ENCODE measurements at places on chromosomes 1 and 21.

DNA sequence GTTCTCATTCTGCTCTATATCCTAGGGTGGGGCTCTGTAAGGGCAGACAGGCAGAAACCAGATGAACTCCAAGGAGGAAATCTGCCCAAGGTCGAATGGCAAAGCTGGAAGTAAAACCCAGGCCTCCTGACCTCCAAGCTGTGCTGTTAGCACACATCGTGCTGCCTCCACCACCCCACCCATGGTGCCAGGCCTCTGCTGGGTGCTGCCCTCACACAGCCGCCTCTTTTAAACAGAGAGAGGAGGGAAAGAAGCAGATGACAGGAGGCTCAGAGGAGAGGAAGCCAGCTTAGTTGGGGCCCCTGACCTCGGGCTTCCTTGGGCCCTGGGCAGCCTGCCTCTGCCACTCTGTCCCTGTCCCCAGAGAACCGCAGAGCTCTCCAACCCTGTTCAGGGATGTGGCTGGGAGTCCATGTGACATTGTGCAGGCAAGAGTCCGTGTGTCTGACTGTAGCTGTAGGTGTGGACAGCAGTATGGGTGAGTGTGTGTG, 1.1 kb downstream of the SYNC start:
- DNase-seq = no peak

- DNase-seq = no peak
Observed at GRCh38 chr1:109959974-109960744, 24.4 kb upstream of the AHCYL1 start.

DNA sequence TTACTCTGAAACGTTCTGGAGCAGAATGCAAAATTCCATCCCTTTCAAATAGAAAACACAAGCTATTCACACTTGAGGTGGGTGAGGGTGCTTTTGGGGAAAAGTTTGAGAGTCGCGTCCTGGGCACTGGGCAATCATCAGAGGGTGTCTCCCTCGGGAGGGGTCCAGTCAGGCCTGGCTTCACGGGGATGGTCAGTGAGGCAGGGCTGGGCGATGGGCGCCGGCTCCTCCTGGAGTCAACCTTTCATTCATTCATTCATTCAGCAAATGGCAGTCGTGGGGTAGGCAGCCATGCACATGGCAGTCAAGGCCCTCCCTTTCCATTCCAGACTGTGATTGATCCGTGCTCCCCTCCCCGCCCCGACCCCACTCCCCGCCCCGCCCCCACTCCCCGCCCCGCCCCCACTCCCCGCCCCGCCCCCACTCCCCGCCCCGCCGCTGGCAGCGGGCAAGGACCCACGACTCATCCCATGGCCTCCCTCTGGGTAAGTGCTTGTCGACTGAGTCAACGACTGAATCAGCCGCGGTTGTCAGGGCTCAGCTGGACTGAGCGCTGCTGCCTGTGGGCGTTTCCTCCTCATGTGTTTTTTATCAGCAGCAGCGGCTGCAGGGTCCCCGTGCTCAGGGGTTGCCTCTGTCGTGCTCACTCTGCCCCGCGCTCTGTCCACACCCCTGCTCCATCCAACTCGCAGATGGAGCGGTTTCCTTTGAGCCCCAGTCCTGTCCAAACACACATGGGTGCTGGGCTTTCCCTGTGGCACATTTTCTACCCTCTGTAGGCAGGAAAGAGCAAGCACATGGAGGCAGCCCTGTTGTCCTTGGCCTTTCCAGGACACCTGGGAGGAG, 12.5 kb upstream of the SPSB1 start:
- DNase-seq = peak; percentile 94

GRCh38 chr1:978069-978834, 3.6 kb downstream of the PERM1 start:
- no peak for DNase-seq

GRCh38 chr1:8152731-8153702, 126.9 kb upstream of the ERRFI1 start:
- DNase-seq = no peak

GRCh38 chr1:208874915-208875314, 630.7 kb upstream of the PLXNA2 start:
- no peak for DNase-seq

DNA sequence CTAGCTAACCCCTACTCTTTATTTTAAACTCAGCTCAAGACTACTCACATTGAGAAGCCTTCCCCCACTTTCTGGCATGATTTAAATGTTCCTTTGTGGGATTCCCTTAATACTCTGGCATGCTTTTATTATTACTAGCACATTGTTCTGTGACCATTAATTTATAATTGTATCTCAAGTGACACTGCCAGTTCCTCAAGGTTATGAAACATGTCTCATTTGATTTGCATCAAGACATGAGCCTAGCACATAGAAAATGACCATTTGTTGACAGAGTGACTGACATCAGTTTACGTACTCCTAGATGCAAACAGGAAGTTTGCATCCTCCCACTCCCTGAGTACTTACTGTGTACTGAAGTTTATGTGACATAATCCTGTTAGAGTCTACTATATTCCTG, 15.2 kb downstream of the RGS4 start:
- no peak for DNase-seq

DNA sequence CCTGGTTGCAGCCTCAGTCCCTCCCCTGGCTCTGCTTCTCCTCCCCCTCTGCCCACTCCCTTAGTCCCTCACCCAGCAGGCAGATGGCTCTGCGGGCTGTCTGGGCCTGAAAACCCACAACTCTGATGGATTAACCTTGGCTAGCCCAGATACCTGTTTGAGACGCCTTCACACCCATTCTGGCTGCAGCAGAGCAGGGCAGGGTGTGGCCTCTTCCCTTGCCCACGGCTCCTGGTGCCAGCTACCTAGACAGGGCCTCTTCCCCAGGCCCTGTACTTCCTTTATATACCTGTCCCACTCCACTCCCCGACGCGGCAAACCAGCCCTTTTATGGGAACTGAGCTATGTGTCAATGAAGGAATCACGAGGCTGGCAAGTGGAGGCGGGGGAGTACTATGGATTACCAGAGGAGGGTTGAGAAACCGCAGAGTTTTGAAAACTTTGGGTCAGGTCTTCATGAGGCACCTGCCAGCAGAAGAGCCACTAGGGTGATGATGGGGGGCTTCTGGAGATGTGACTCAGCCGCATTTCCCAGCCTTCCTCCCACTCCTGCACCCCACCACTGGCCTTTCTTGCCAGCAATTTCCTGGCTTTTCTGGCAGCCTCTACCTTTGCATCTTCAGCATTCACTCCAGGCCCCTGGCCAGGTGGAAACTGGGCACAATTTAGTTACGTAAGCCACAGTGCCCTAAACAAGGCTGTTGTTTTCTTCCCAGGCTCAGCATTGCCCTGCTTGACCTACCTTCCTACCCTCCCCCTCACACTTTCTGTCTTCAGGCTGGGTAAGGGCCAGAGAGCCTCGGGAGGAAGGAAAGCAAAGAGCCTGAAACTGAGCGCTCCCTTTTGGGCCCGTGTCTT, at the start of gene CHI3L1:
CHI3L1 (minus strand) TSS at position 259 of the 858 bp plus-strand sequence; CDS start at position 178, 81 bp downstream.
- DNase-seq = peak; percentile 96

- DNase-seq = peak; percentile 47
Observed at GRCh38 chr1:40606978-40607377, 58.5 kb downstream of the RIMS3 start.

DNA sequence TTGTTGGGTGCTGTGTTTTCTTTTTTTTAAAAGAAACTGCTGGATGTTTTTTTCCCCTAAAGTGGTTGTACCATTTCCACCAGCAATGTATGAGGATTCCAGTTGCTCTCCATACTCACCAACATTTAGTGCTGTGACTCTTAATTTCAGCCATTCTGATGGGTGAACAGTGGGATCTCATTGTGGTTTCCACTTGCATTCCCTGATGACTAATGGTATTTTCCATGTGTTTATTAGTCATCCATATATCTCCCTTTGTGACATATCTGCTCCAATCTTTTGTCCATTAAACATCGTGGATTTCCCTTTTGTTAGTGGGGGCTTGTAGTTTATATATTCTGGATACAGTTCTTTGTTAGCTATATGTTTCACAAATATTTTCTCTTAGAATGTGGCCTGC, 206.0 kb downstream of the CAMTA1 start:
- DNase-seq = no peak

DNA sequence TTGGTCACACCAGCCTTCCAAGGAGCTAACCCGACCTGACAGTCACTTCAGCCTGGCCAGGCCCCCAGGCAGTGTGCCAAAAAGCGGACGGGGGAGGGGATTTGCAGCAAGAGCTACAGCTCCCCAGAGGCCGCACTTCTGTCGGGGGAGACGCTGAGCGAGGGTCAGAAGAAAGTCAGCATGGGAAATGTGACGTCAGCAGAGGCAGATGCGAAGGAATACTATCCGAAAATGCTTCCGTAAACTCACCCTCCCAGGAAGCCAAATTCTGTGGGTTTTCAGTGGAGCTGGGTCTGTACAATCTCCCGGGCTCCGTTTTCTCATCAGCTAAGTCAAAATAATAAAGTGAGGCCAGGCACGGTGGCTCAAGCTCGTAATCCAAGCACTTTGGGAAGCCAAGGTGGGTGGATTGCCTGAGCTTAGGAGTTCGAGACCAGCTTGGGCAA, 28.5 kb upstream of the ECE1 start:
- DNase-seq = no peak

- no peak for DNase-seq
Observed at GRCh38 chr1:241654641-241655040, 2.6 kb downstream of the WDR64 start.

GRCh38 chr1:97441966-97442365, 478.9 kb downstream of the DPYD start:
- no peak for DNase-seq

DNA sequence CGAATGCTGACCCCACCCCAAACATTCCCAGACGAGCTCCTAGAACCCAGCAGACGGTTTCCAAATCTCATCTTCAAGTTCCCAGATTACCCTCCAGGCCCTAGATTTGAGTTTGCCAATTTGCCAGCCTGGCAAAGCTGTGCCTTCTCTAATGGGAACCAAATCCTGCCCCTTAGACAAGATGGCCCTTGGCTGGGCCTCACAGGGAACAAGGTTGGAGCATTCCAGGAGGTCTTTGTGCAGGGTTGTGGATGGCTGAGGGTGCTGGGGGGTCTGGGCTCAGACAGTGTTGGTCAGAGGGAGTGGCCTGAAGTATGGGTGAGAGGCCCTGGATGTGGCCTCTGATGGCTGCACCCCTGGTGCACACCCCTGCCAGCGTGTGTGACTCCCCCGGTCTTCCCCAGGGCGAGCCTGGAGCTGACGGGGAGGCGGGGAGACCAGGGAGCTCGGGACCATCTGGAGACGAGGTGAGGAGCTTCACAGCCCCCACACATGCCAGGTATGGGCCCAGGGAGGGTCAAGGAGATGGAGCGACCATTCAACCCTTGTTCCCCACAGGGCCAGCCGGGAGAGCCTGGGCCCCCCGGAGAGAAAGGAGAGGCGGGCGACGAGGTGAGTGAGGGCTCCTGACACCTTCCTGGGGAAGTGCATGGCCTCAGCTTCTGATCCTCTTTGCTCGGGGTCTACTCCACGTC, 10.2 kb downstream of the COL6A1 start:
- no peak for DNase-seq

- DNase-seq = peak; percentile 88
Observed at GRCh38 chr1:89739013-89739843, 81.6 kb upstream of the LRRC8D start.

DNA sequence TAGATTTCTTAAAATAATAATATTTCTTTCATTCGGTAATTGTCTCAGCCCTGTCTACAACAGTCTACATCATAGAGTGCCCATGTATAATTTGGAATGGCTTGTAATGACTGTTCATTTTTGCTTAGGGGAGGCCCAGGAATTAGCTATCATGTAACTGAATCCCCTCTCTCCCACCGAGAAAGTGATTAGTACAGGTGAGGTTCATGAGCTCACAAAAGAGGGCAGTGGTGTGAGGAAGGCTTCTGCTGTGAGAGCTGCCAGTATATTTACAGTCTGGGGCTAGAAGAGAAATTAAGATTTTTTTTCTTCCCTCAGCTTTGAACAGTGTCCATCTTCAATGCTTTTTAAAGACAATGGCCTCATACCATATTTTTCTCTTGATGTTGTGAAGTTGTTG, 340.7 kb downstream of the ADGRL2 start:
- no peak for DNase-seq

DNA sequence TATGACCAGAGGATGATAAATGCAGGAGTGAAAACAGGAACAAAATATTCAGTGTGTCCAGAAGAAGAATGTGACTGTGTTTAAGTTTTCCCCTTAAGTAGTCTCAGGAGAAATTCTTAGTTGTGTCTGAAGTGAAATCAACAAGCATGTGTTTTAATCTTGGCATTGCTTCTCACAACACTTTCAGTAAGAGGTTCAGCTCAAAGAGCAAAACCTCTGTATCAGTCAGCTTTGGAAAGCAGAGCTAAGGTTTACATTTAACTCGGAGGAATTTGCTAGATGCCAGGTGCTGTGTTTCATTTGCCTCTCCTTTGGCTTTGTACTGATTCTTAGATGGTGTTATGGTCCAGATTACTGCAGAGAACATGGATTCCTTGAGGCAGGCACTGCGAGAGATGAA, 28.6 kb downstream of the CC2D1B start:
- DNase-seq = no peak

GRCh38 chr1:37476460-37477197, 2.2 kb downstream of the ZC3H12A start:
- DNase-seq = peak; percentile 78

DNA sequence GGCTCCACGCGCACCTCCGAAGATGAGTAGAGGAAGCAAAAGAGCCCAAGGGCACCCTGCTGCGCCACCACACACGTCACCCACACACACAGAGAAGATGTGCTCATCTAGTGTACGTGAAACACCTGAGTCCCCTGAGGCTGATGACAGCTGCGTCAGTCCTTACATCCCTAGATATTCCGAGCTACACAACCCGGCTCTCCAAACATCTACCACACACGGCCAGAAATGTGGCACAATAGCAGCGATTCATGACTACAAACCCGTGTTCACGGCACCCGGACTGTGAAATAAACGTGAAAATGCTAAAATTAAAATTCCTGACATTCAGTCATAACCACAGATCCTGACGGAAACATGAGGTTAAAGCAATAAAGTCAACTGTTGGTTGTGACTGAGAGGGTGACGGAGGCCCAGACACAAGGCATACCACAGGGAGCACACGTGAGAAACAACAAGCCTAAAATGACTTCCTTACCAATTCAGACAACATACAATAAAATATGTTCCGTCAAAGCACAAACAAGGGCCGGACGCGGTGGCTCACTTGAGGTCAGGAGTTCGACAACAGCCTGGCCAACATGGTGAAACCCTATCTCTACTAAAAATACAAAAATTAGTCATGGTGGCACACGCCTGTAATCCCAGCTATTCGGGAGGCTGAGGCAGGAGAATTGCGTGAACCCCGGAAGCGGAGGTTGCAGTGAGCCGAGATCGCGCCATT, 7.3 kb downstream of the SSU72 start:
- no peak for DNase-seq

GRCh38 chr1:201261771-201262547, 21.3 kb upstream of the PKP1 start:
- no peak for DNase-seq

Data from inflammatory macrophage treated with lipopolysaccharide for 4 hours (primary cell).